Immature natural killer cell (primary cell): ENCODE measurements at places on chromosomes 1 and 21. TPM values are rescaled to one million over a fixed set of nuclear protein-coding genes. Genes with fewer than 3 reads are reported as not detected.

Gene CRNN
- not detected for polyA plus RNA-seq

Gene MYBPH
- polyA plus RNA-seq, result not detected

Gene GJA8
- polyA plus RNA-seq, result not detected

Gene TSPAN2
- 50.1 TPM for polyA plus RNA-seq

Gene EPS15
- 28.9 TPM for polyA plus RNA-seq

Gene RAB42
- not detected for polyA plus RNA-seq

Gene SLC5A3
- 1.9 TPM for polyA plus RNA-seq

Gene EPRS1
- polyA plus RNA-seq, result 39.6 TPM

Gene GPR161
- polyA plus RNA-seq, result not detected

Gene LAD1
- polyA plus RNA-seq, result not detected

Gene OR2T11
- polyA plus RNA-seq, result not detected

Gene SDC3
- polyA plus RNA-seq, result not detected

Gene BGLAP
- not detected for polyA plus RNA-seq

Gene CSTB
- 37.9 TPM for polyA plus RNA-seq

Gene LCK
- 704 TPM for polyA plus RNA-seq

Gene RORC
- 0.40 TPM for polyA plus RNA-seq

Gene TSHB
- polyA plus RNA-seq, result not detected

Gene SIM2
- not detected for polyA plus RNA-seq

Gene FAM20B
- polyA plus RNA-seq, result 13.1 TPM

Gene CFAP141
- polyA plus RNA-seq, result not detected

Gene OLFML3
- polyA plus RNA-seq, result not detected

Gene SPATA46
- not detected for polyA plus RNA-seq

Gene AADACL4
- polyA plus RNA-seq, result not detected

Gene FAM177B
- polyA plus RNA-seq, result not detected

Gene USP16
- 31.3 TPM for polyA plus RNA-seq

Gene CHD1L
- 14.3 TPM for polyA plus RNA-seq

Gene LCE3E
- not detected for polyA plus RNA-seq

Gene KCND3
- polyA plus RNA-seq, result 0.35 TPM

Gene ADORA3
- 0.23 TPM for polyA plus RNA-seq

Gene F5
- polyA plus RNA-seq, result 1.3 TPM

Gene NPHS2
- not detected for polyA plus RNA-seq

Gene XCL1
- polyA plus RNA-seq, result 123 TPM

Gene AMPD1
- not detected for polyA plus RNA-seq

Gene ROR1
- 3.3 TPM for polyA plus RNA-seq

Gene PAQR6
- polyA plus RNA-seq, result 2.1 TPM

Gene PIGK
- 55.1 TPM for polyA plus RNA-seq

Gene NOC2L
- 48.2 TPM for polyA plus RNA-seq

Gene RGSL1
- not detected for polyA plus RNA-seq

Gene RIPPLY3
- not detected for polyA plus RNA-seq

Gene FGR
- 654 TPM for polyA plus RNA-seq

Gene MMEL1
- 0.93 TPM for polyA plus RNA-seq
